ENCODE measurements at places on chromosomes 6 and 20. TPM values are rescaled to one million over a fixed set of nuclear protein-coding genes. Genes with fewer than 3 reads are reported as not detected.

Gene RAD21L1
- total RNA-seq: not detected

Gene EHMT2
- total RNA-seq: 59.9 TPM

Gene SMIM26
- 124 TPM for total RNA-seq

Gene CCN6
- 0.68 TPM for total RNA-seq

Gene MYH7B
- total RNA-seq: 2.1 TPM

Gene FAM83C
- total RNA-seq: 0.16 TPM

Gene AMD1
- total RNA-seq: 97.5 TPM

Gene SMOC2
- 0.83 TPM for total RNA-seq

Gene TREM1
- 1.7 TPM for total RNA-seq

Gene KDM1B
- total RNA-seq: 12.1 TPM

Gene ATP6V1G2
- total RNA-seq: 106 TPM

Gene ZKSCAN8
- 27.3 TPM for total RNA-seq

Gene SPATA25
- 1.9 TPM for total RNA-seq

Gene C4A
- total RNA-seq: 17.2 TPM

Gene ADGB
- 3.6 TPM for total RNA-seq

Gene ZNF184
- 8.7 TPM for total RNA-seq

Gene SEMG1
- not detected for total RNA-seq

Gene ULBP3
- total RNA-seq: 6.6 TPM

Gene SLX4IP
- total RNA-seq: 8.6 TPM

Gene NKAIN2
- total RNA-seq: 5.1 TPM

Gene NOX3
- not detected for total RNA-seq

Gene MOXD1
- total RNA-seq: 28.0 TPM

Gene RIMS4
- total RNA-seq: 27.1 TPM

Gene AGER
- 8.7 TPM for total RNA-seq

Gene GPX5
- not detected for total RNA-seq

Gene PMEPA1
- total RNA-seq: 5.9 TPM

Gene HLA-DQA1
- total RNA-seq: 0.23 TPM

Gene MANEA
- total RNA-seq: 8.2 TPM

Gene THEMIS
- total RNA-seq: 0.19 TPM
